Fibroblast of skin of scalp (primary cell): ENCODE measurements at places on chromosomes 12 and 14.

GRCh38 chr12:124874988-124875802, 11.5 kb upstream of the SCARB1 start:
- DNase-seq, result no peak

GRCh38 chr12:14938301-14938700, at the start of gene ERP27:
TSS of gene ERP27 (minus strand) at chr12:14938537. CDS start at chr12:14938508, 29 bp downstream.
- DNase-seq, result no peak

DNA sequence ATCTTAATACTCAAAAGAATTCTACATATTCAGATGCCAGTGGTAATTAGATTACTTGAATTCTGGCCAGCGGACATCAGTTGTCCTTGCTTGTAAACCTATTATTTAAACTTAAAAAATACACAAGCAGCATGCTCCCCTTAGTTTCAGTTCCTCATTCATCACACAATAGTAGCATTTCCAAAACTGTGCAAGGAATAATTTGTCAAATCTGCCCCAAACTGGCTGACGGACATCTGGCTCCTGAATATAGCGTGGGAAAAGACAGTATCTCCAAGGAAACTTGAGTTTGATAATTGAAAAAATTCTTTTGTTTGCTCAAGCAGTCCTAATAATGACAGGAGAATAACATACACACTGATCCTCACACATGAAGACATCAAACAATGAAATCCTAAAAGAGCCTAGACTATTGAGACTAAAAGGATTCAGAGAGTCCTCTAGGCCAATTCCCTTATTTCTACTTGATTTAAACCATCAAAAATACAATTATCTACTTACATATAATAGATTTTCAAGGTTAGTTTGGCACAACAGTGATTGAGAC, 90.4 kb downstream of the KIF21A start:
- DNase-seq, result no peak

- peak; percentile 10 for DNase-seq
Observed at GRCh38 chr14:69300601-69301221, 40.8 kb downstream of the GALNT16 start.

DNA sequence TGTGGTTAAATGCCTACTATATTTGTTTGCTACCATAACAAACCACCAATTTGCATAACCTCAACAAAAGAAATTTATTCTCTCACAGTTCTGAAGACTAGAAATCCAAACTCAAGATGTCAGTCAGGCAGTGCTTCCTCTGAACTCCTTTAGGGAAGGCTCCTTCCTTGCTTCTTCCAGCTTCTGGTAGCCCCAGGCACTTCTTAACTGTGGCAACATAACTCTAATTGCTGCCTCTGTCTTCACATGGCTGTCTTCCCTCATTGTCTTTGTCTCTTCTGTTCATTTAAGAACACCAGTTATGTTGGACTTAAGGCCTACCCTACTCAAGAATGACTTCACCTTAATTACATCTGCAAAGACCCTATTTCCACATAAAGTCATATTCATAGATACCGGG, 206.9 kb downstream of the SYT1 start:
- DNase-seq, result no peak

DNA sequence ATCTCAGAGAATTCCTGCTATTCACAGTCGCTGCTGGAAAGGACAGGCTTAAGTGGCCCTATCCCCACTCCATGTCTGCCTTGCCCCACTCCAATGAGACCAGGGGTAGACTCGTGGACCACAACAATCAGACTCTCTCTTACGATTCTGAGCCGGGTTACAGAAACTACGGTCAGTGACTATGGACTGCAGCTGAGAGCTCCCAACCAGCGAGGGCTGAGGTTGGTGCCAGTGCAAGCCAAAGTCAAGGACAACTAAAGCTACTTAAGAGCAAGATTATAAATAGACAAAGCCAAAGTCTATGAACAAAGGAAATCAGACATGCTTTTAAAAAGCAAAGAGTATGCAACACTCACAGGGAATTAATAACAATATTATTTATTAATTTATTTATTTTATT, 18.3 kb upstream of the AMIGO2 start:
- no peak for DNase-seq
